ENCODE measurements at places on chromosomes 1 and 21. TPM values are rescaled to one million over a fixed set of nuclear protein-coding genes. Genes with fewer than 3 reads are reported as not detected.

Gene APP
- 24.8 TPM for polyA plus RNA-seq

Gene TSPAN2
- 4.2 TPM for polyA plus RNA-seq

Gene RNF11
- polyA plus RNA-seq, result 34.2 TPM

Gene ZSCAN20
- 0.84 TPM for polyA plus RNA-seq

Gene PAPPA2
- not detected for polyA plus RNA-seq

GRCh38 chr21:26794597-26795411 is 50.4 kb downstream of the ADAMTS1 start:
- no peak for DNase-seq
- H3K4me1 ChIP-seq, result no peaks in the 10 kb centered on the region
- no peak overlapping the region for H3K27ac ChIP-seq
- H3K27me3 ChIP-seq, result no peaks in the 10 kb centered on the region
- no peak overlapping the region for H3K4me3 ChIP-seq
- no peaks in the 10 kb centered on the region for H3K36me3 ChIP-seq

- H3K36me3 ChIP-seq, result no peaks in the 10 kb centered on the region
- H3K4me3 ChIP-seq, result no peak overlapping the region
- H3K4me1 ChIP-seq, result peaks cover 16% of the 10 kb centered on the region
- H3K27ac ChIP-seq, result no peak overlapping the region
- H3K27me3 ChIP-seq, result no peaks in the 10 kb centered on the region
These were observed 2.4 kb downstream of the JMJD4 start for GRCh38 chr1:227732586-227733308.

DNA sequence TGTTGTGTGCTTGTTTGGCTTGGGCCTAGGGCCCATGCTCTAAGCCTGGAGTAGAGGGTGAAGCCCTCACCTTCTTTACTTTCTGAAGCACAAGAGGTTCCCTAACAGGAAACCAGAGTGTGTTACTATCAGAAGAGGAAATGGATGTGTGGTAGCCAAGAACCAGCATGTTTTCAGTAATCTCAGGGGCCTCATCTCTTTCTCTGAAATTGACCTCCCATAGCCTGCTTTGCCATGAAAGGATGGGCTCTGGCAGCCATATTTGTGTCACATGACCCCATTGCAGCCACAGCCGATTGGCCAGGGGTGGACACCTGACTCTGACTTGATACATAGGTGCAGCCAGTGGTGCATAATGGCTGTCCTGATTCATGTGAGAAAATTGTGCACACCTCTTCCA is 18.6 kb downstream of the A3GALT2 start:
- no peak overlapping the region for H3K27ac ChIP-seq
- H3K36me3 ChIP-seq, result no peaks in the 10 kb centered on the region
- H3K27me3 ChIP-seq, result no peaks in the 10 kb centered on the region

GRCh38 chr1:22122273-22123070 is 20.4 kb downstream of the WNT4 start:
- DNase-seq, result no peak
- no peak overlapping the region for H3K4me3 ChIP-seq
- no peak overlapping the region for H3K27ac ChIP-seq
- no peaks in the 10 kb centered on the region for H3K27me3 ChIP-seq
- no peaks in the 10 kb centered on the region for H3K4me1 ChIP-seq

GRCh38 chr1:56331207-56331891 is 248.0 kb downstream of the PLPP3 start:
- DNase-seq, result no peak
- H3K4me3 ChIP-seq, result no peak overlapping the region
- no peak overlapping the region for H3K27ac ChIP-seq
- H3K36me3 ChIP-seq, result no peaks in the 10 kb centered on the region
- no peaks in the 10 kb centered on the region for H3K4me1 ChIP-seq
- no peaks in the 10 kb centered on the region for H3K27me3 ChIP-seq

- no peak overlapping the region for H3K27ac ChIP-seq
- no peaks in the 10 kb centered on the region for H3K36me3 ChIP-seq
- no peaks in the 10 kb centered on the region for H3K4me1 ChIP-seq
These were observed 188.6 kb downstream of the ZP4 start for GRCh38 chr1:237702161-237702560.

- H3K27me3 ChIP-seq, result no peaks in the 10 kb centered on the region
- H3K4me3 ChIP-seq, result no peak overlapping the region
- no peak overlapping the region for H3K27ac ChIP-seq
These were observed 35.5 kb downstream of the IGFN1 start for GRCh38 chr1:201226178-201226514.

DNA sequence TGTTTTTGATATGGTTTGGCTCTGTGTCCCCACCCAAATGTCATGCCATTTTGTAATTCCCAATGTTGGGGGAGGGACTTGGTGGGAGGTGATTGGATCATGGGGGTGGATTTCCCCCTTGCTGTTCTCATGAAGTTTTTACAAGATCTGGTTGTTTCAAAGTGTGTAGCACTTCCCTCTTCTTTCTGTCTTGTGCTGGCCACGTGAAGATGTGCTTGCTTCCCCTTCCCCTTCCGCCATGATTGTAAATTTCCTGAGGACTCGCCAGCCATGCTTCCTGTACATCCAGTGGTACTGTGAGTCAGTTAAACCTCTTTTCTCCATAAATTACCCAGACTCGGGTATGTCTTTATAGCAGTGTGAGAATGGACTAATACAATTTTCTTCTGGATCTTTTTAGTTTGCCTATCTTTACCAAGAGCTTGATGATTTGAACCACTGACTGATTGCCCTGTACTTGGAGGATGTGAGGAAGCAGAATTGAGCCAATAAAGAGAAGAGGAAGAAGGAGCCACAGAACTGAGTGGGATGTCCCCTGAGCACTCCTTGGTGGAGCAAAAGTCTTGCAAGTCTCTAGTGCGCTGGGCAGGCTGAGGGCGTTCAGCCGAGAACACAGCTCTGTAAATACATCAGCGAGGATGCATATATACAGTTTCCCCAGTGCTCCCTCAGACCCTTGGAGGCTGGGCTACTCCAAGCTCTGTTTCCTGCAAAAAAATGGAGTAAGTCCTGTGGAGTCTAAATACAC is 102.6 kb downstream of the CYYR1 start:
- H3K4me3 ChIP-seq, result no peak overlapping the region
- no peak overlapping the region for H3K27ac ChIP-seq
- H3K36me3 ChIP-seq, result no peaks in the 10 kb centered on the region
- no peaks in the 10 kb centered on the region for H3K27me3 ChIP-seq
- DNase-seq, result no peak

DNA sequence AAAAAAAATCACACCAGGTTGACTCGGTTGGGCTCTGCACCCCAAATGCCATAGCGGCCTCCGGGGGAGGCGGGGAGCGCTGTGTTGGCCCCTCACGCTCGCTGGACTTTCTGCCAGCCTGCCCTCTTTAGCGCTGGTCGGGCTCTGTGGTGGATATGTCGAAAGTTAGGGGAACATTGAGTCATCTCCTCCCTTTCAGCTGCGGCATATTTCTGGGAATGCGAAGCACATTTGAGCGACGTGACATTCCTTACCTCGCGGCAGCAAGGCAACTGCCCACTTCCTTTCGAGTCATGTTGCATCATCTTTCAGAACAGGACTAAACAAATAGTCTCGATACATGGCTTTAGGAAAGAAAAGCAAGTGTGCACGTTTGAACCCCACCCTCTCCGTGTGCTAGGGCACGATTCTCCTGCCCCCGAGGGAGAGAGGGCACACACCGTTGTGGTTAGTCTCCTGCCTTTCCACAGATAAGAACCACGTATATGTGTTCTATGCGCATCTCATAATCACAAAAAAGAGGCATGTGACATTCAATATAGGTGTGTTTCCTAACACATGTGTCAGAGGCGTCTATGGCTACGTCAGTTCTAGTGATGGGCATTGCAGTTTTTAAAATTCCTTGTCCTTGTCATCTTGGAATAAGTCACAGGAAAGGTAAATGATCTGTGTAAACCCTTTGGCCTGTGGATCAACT is 105.9 kb upstream of the SLC45A1 start:
- no peak overlapping the region for H3K4me3 ChIP-seq
- no peaks in the 10 kb centered on the region for H3K27me3 ChIP-seq
- no peak overlapping the region for H3K27ac ChIP-seq
- no peaks in the 10 kb centered on the region for H3K36me3 ChIP-seq
- no peak for DNase-seq

- no peaks in the 10 kb centered on the region for H3K27me3 ChIP-seq
- no peak for DNase-seq
- no peak overlapping the region for H3K27ac ChIP-seq
- H3K4me1 ChIP-seq, result no peaks in the 10 kb centered on the region
- no peaks in the 10 kb centered on the region for H3K36me3 ChIP-seq
These were observed 30.4 kb downstream of the RAP1GAP start for GRCh38 chr1:21638531-21639341.

DNA sequence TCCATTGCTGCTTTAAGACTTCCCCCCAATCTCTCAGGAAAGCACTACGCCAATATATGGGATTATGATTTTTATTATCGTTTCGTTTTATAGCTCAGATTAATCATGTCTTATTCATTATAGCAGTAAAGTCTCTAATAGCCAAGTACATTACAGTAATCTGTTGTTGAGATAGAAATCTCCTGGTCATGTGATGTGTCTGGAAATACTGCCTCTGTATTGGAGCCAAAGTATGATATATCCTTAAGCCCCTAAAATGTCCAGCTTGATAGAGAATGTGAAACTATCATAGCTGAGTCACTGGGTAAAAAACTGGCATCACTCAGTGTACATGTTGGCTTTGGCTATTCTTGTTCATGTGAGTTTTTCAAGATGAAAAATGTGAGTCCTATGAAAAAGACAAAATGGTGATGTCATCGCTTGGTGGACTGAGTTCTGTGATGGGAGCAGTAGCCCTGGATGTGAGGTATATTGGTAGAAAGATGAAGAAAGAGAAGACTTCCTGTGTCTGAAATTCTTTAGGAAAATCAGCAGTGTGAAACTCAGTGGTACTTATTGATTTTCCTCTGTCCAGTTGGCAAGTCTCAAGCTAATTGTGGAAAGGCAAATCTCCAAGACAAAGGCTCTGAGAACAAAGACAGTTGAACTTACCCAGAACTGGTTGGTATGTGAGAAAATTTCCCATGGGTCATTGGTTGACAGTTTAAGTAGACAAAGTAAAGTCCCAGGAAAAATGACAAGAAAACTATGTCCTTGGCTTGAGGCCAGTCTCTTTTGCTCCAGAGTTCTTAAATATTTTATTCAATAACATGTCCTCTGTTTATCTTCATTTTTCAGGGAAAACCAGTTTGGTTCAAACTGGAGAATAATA is 76.2 kb downstream of the BRINP2 start:
- H3K27ac ChIP-seq, result no peak overlapping the region

GRCh38 chr1:78292361-78292760 is 198.4 kb upstream of the PTGFR start:
- H3K4me1 ChIP-seq, result no peaks in the 10 kb centered on the region
- no peak overlapping the region for H3K4me3 ChIP-seq
- no peak overlapping the region for H3K27ac ChIP-seq
- H3K36me3 ChIP-seq, result no peaks in the 10 kb centered on the region
- no peak for DNase-seq

DNA sequence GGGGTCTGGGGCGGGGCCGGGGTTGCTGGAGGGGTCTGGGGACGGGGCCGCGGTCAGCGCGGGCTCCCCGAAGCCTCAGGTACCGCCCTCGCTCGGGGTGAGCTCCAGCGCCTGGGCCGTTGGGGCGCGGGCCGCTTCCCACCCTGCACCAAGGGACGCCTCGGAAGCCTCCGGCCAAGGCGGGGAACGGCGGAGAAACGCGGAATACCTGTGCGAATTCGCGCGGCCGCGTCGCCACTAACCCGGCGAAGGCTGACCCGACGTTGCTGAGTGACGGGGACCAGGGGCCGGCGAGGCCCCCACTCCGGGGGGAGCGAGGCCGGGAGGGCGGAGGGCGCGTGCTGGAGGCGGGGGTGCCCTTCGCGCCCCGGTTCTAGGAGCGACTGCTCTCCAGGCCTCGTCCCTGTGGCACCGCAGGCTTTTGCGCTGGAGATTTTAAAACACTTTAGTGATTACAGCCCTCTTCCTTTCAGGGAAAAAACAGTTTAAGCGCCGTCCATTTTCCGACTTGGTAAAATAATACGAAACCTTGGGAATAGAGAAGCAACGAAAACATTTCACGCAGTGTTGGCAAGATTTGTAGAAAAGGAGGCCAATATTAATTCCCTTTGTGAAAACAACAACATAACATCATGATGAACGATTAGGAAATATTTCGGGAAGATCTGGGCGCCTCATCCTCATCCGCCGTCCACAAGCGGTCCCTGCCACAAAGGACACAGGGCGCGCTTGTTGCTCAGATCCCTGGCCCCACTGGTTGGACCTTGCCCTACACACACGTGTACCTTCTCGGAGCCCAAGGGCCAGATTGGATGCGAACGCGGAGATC is 971 bp upstream of the GNG4 start:
- H3K27ac ChIP-seq, result no peak overlapping the region
- no peaks in the 10 kb centered on the region for H3K27me3 ChIP-seq
- H3K4me3 ChIP-seq, result no peak overlapping the region
- DNase-seq, result no peak

- no peak for DNase-seq
- H3K4me3 ChIP-seq, result no peak overlapping the region
- H3K27me3 ChIP-seq, result no peaks in the 10 kb centered on the region
- no peaks in the 10 kb centered on the region for H3K36me3 ChIP-seq
- no peak overlapping the region for H3K27ac ChIP-seq
- no peaks in the 10 kb centered on the region for H3K4me1 ChIP-seq
These were observed 770.9 kb upstream of the TPTE start for GRCh38 chr21:9750341-9751086.

DNA sequence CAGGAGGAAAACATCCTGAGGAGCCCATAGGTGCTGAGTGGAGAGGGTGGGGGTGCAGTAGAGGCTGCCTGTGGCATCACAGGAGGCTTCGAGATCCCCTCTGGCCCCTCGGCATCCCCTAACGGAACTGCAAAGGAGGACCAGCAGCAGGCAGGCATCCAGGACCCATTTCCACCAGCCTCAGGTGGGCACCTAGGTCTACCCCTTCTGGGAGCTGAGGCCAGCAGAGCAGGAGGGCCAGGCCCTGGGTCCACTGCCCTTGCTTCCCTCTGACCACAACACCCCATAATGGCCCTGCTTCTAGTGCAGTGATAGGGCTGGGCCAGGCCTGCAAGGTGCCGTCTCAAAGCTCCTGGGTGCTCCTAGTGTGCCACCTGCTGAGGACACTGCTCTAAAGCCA is 723.0 kb downstream of the PTPRU start:
- no peak overlapping the region for H3K27ac ChIP-seq
- no peak overlapping the region for H3K4me3 ChIP-seq
- no peaks in the 10 kb centered on the region for H3K4me1 ChIP-seq

GRCh38 chr1:239436286-239436685 is 49.9 kb downstream of the CHRM3 start:
- no peak overlapping the region for H3K4me3 ChIP-seq
- no peak for DNase-seq

DNA sequence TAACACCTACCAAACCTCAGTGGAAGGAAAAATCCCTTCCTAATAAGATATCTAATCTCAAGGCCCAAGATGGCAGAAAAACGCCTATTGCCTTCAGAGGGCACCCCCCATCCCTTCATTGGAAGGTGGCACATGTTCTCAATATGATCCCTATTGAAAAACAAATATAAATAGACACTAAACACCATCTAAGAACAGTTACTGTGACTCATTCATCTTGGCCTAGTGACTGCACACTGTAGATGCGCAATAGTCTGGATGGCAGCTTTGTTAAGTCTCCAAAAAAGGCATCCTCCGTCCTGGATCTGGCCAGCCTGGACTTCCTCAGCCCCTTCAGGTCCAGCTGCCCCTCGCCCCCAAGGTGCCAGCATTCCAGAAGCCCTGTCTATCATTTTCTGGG is 121.9 kb downstream of the CAPN8 start:
- no peaks in the 10 kb centered on the region for H3K36me3 ChIP-seq
- H3K4me1 ChIP-seq, result no peaks in the 10 kb centered on the region
- no peaks in the 10 kb centered on the region for H3K27me3 ChIP-seq
- H3K27ac ChIP-seq, result no peak overlapping the region
- H3K4me3 ChIP-seq, result no peak overlapping the region

- H3K36me3 ChIP-seq, result no peaks in the 10 kb centered on the region
- H3K27ac ChIP-seq, result no peak overlapping the region
- H3K4me3 ChIP-seq, result no peak overlapping the region
- no peaks in the 10 kb centered on the region for H3K4me1 ChIP-seq
- H3K27me3 ChIP-seq, result no peaks in the 10 kb centered on the region
- DNase-seq, result no peak
These were observed 5.3 kb downstream of the C1orf116 start for GRCh38 chr1:207027206-207027777.
